SW480 (cell line): ENCODE measurements at places on chromosomes 12 and 14.

GRCh38 chr12:67681105-67681778 is 32.7 kb downstream of the DYRK2 start:
- no peak for DNase-seq

DNA sequence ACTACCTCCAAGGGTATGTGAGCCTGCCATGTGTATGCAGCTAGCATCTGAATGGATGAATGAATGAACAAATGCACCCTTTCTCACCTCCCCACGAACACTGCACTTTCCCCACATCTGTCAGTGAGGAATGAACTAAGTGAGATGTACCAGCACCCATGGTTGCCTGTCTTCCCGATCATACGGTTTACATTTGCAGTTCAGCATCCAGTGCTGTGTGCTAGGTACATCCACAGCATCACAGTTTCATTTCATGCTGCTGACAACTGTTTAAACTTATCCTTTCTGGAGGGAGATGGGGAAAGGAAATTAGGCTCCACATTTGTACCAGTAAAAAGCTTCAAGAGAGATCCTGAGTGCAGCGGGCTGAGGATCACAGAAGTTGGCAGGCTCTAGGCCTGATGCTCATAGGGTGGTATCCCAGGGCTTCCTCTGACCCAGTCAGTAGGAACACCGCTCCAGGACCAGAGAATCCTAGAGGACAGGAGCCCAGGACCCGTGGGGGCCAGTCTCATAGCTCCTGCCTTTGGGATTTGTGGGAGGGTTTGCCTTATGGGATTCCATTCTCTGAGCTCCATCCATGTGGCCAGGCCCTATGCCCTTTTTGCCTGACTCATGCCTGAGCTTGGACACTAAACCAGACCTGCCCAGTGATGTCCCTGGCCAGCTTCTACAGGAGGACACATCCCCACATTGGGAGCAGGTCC is 294.5 kb downstream of the CACNA1C start:
- DNase-seq = no peak

DNA sequence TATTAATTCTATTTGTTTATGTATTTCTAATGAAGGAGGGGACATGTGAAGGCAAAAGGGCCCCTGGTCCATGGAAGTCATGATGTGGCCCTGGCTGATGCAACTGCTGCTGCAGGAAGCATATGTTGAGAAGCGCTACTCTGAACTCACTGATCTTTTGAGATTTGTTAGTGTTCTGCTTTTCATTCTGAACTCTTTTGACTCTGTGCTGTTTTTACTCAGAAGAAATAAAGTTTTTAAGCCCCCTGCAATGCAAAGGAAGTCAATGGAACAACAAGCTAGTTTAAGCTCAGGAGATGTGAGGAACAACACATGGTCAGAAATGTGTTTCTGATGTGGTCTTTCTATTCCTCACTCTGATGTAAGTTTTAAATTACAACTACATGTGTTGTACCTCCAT is 88.9 kb upstream of the BTG1 start:
- no peak for DNase-seq

DNA sequence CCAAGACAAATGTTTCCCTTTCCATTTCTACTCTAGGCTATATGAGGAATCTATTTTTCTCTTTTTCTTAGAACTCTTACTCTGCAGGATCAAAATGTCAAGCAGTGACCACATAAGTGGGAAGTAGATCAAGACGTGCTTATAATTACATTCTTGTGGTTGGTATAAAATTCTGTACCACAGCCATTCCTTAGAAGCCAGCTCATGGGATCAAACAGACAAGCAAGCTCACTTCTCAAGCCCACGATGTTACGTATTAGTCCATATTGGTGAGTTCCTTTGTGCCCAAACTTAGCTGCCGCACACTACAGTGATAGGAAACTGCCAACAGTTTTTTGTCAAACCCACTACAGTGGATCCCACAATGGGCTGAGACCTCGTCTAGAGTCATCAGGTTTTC is 53.4 kb downstream of the IFNG start:
- peak; percentile 61 for DNase-seq

DNA sequence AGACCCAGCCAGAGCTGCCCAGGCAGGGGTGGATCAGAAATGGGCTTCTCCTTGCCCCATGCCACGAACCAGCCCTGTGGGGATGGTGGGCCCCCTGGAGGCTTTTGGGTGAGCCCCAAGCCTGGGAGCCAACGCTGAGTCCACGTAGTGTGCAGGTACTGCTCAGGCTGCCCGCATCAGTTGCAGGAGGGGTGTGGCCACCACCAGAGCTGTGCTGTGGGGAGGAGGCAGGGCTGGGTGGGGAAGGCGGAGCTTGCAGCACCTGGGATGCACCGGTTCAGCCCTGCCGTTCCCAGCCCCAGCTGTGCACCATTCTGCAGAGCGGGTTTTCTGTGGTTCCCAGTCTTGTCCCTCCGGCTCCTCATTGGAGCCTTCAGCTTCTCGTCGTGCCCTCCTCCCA is 36.3 kb downstream of the IL31 start:
- DNase-seq = peak; percentile 22

GRCh38 chr12:65926119-65926908 is 102.0 kb downstream of the HMGA2 start:
- peak; percentile 29 for DNase-seq

- no peak for DNase-seq
Observed at GRCh38 chr14:74891870-74892269, 10.2 kb downstream of the DLST start.

- peak; percentile 75 for DNase-seq
Observed at GRCh38 chr14:89507926-89508460, 91.0 kb upstream of the FOXN3 start.

GRCh38 chr14:72120315-72120714 is 188.1 kb downstream of the RGS6 start:
- DNase-seq = peak; percentile 6
